Uterine smooth muscle cell (primary cell): ENCODE measurements at places on chromosomes 12 and 14. TPM values are rescaled to one million over a fixed set of nuclear protein-coding genes. Genes with fewer than 3 reads are reported as not detected.

The BDKRB1 gene
- 8.2 and 19.8 TPM in 2 replicates for total RNA-seq

The GALNT8 gene
- total RNA-seq, result under 0.01 and 0.12 TPM in 2 replicates

The RNASE7 gene
- not detected in 2 replicates for total RNA-seq

The PPP4R4 gene
- 3.2 and 4.9 TPM in 2 replicates for total RNA-seq

The C14orf132 gene
- total RNA-seq, result 11.5 and 26.6 TPM in 2 replicates

The SERPINA12 gene
- not detected in 2 replicates for total RNA-seq

The PTPRO gene
- 0.50 and 0.55 TPM in 2 replicates for total RNA-seq

The PTPN21 gene
- total RNA-seq, result 9.0 and 11.0 TPM in 2 replicates

The DRAM1 gene
- 32.2 and 59.6 TPM in 2 replicates for total RNA-seq

The DTX1 gene
- total RNA-seq, result under 0.01 TPM in 1 of 2 replicates, not detected in the other

The BCL2L14 gene
- total RNA-seq, result not detected in 2 replicates

The NR2C1 gene
- 13.5 and 19.2 TPM in 2 replicates for total RNA-seq

The RASAL1 gene
- total RNA-seq, result not detected in 2 replicates

The TESPA1 gene
- not detected in 2 replicates for total RNA-seq

The WNT1 gene
- total RNA-seq, result not detected in 2 replicates

The SDSL gene
- total RNA-seq, result 7.5 and 18.4 TPM in 2 replicates

The WNT5B gene
- 91.7 and 96.5 TPM in 2 replicates for total RNA-seq

The CCDC38 gene
- not detected in 2 replicates for total RNA-seq

The REP15 gene
- total RNA-seq, result 2.2 and 2.3 TPM in 2 replicates

The VRTN gene
- total RNA-seq, result not detected in 2 replicates

The FAM186B gene
- total RNA-seq, result 0.12 and 0.22 TPM in 2 replicates

The CCDC196 gene
- not detected in 2 replicates for total RNA-seq

The NFE2 gene
- total RNA-seq, result not detected in 2 replicates

The OAS1 gene
- total RNA-seq, result 0.33 and 1.4 TPM in 2 replicates

The PDZRN4 gene
- not detected in 2 replicates for total RNA-seq

The SLC25A47 gene
- not detected in 2 replicates for total RNA-seq

The IAPP gene
- total RNA-seq, result not detected in 2 replicates

The SLCO1B1 gene
- total RNA-seq, result not detected in 2 replicates

The PZP gene
- total RNA-seq, result not detected in 2 replicates

The CLEC4D gene
- total RNA-seq, result not detected in 2 replicates

The AKAP6 gene
- 10.6 and 26.6 TPM in 2 replicates for total RNA-seq

The ASCL1 gene
- not detected in 2 replicates for total RNA-seq

The EXOC3L4 gene
- 0.50 TPM in 1 of 2 replicates, not detected in the other for total RNA-seq

The PIK3C2G gene
- total RNA-seq, result not detected in 2 replicates

The ASIC1 gene
- total RNA-seq, result 0.66 and 3.6 TPM in 2 replicates

The GLT8D2 gene
- total RNA-seq, result 19.0 and 36.7 TPM in 2 replicates

The SLC2A3 gene
- total RNA-seq, result 129 and 132 TPM in 2 replicates

The WSCD2 gene
- not detected in 2 replicates for total RNA-seq

The HOXC4 gene
- not detected in 2 replicates for total RNA-seq

The VDR gene
- 2.7 and 9.2 TPM in 2 replicates for total RNA-seq

The FAIM2 gene
- 1.5 and 3.0 TPM in 2 replicates for total RNA-seq

The VEZT gene
- 67.7 and 74.6 TPM in 2 replicates for total RNA-seq

The PIP4P1 gene
- total RNA-seq, result 28.1 and 39.4 TPM in 2 replicates

The PTCSC3 gene
- total RNA-seq, result not detected in 2 replicates

The PLEKHD1 gene
- under 0.01 TPM in 2 replicates for total RNA-seq

The OAS2 gene
- total RNA-seq, result 0.77 and 1.1 TPM in 2 replicates

The LALBA gene
- not detected in 2 replicates for total RNA-seq
